ENCODE measurements at places on chromosomes 3 and 15. TPM values are rescaled to one million over a fixed set of nuclear protein-coding genes. Genes with fewer than 3 reads are reported as not detected.

DNA sequence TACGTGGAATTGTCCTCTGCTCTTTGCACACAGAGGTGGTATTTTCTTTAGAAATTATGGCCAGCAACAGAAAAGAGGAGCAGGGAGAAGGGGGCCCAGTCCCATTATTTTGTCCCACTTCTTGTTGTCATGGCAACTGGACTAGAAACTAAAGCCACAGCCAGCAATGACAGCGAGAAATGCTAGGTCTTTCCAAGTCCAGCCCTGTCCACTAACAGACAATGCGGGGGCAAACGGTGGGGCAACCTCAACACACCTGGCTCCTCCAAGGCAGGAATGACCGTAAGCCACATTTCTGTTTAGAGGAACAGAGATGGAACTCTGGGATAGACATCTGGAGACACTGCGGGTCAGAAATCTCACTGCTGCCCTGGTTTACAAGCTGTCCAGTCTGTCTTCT is 107.3 kb downstream of the RFTN1 start:
- no peak for DNase-seq

GRCh38 chr3:38154625-38155255 is 10.6 kb upstream of the OXSR1 start:
- DNase-seq, result no peak

GRCh38 chr3:133962849-133963248 is 66.9 kb downstream of the SLCO2A1 start:
- no peak for DNase-seq

DNA sequence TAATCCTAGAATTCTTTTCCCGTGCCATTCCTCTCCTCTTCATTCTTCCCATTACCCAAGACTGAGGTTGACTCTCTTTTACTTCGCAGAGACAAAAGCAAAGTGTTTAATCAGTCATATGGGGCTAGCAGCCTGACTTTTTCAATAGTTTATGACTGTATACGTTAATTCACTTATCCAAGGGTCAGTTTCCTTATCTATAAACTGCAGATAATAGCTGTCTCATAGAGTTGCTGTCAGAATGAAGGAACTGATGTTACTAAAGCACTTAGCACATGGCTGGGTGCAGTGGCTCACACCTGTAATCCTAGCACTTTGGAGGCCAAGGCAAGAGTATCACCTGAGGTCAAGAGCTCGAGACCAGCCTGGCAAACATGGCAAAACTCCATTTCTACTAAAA is 43.5 kb upstream of the ULK4 start:
- DNase-seq, result no peak

DNA sequence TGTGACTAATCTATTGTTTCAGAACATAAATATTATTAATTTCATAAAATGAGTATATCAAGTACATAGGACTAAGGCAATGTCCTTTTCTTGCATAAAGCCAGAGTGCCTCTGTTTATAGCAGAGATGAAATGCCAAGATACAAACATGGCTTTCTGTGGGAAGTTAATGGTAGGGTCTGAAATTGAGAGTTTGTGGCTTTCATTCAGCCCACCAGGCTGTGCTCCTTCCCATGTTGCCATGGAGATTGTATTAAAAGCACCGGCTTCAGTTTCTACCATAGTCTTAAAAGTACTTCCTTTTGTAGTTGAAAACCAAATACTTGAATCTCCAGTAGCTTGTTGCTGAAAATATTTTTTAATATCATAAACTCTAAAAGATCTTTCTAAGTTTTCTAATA is 114.0 kb downstream of the LRRC28 start:
- DNase-seq, result no peak

SYNPR gene
- not detected for total RNA-seq

ZNF501 gene
- 2.0 TPM for total RNA-seq

DNA sequence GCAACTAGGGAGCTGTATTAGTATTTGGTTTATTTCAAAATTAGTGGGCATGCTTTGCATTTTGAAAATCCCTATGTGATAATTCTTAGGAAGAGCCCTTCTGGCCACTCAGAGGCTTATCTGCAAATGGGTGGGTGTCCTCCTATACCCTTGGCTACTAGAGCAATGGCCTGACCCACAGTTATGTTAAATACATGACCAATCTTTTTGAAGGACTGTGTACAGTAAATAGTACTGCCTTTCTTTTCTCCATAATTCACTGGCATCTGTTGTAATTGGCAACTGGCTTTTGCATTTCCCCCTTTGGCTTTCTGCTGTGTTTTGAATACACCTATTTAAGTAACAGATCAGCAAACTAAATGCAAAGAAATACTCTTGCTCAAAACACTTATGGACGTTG is 175.4 kb downstream of the ANXA2 start:
- DNase-seq, result no peak

GRCh38 chr3:181210275-181210674 is 220.7 kb upstream of the DNAJC19 start:
- DNase-seq, result no peak

DNA sequence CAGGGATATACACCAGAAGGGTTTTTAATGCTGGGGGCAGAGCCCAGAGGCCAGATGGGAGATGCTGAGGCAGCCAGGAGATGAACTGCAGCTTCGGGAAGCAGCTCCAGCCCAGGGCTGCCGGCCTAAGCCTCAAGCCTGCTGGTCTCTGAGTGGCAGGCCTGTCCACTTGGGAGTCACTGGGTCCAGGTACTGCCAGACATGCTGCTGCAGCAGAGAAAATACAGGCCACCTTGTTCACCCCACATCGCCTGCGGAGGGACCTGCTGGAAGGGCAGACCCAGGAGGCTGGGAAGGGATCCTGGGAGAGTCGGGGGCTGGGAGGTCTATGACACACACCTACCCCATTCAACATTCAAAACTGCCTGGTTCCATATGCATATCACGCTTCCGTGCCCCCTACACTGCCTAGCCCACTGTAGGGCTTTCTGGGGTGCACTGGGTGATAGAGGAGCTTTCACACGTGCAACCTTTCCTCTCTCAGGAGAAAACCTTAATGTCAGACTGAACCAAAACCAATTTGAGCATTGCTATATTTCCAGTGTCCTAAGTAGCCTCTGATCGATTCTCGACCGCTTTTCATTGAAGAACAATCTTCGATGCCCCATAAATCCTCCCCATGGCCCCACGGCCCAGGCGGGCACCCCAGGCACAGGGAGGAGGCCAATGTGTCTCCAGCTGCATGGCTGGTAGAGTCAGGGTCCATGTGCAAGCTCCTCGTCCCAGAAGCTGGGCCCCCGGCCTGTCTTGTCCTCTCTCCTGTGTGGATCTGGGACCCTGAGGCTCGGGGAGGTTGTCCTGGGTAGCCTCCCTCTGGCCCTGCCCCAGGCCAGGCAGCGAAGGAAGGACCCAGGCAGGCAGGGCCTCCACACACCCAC is 147.4 kb downstream of the ATP10A start:
- no peak for DNase-seq

DNA sequence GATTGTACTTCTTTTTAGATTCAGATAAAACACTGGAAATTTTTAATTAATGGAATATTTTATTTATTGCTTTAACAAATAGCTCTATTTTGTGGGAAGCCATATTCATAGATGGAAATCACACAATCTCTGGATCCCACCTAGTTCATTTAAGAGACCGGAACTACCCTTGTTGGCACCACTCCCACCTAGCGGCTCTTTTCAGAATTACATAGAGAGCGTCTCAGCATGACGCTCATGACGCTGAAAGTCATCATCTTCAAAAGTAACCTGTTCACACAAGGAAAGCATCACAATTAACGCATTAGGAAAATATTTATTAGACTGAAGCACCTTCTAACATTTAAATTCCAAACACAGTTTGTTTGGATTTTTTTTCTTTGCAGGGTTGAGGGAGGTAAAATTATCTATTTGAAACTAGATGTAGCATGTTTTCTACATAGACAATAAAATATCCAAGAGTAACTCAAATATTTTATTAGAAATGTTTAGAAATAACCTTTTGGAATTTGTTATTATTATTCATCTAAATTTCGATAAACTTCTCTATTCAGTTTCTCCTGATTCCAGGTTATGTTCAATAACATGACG is 214.9 kb upstream of the ARRDC4 start:
- DNase-seq, result no peak

- DNase-seq, result no peak
Observed at GRCh38 chr3:53140847-53141845, 10.9 kb upstream of the RFT1 start.
